NCI-H2081 treated with DMSO at 0.1 percent for 48 hours (cell line): ENCODE measurements at places on chromosomes 6 and 20.

DNA sequence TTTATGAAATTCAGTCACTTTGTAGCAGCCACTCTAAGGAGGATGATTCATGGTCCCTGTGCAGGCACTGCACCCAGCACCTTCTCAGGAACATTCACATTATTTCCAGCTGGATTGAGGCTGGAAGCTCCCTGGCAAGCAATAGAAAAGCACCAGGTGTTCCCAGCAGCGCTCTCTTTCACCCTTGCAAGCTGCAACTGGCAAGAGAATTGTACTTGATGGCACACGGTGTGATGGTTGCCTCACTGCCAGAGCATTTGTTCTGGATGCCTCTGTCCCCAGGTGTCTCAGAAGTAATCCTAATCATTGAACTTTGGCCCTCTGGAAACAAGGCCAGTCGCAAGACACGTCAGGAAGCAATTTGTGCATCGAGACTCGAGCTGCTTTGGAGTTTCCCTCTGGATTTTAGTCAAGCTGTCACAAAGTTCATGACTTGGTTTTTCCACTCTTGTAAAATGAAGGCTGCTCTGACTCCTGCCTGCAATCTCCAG lies 24.9 kb upstream of the PHACTR2 start:
- DNase-seq = no peak

DNA sequence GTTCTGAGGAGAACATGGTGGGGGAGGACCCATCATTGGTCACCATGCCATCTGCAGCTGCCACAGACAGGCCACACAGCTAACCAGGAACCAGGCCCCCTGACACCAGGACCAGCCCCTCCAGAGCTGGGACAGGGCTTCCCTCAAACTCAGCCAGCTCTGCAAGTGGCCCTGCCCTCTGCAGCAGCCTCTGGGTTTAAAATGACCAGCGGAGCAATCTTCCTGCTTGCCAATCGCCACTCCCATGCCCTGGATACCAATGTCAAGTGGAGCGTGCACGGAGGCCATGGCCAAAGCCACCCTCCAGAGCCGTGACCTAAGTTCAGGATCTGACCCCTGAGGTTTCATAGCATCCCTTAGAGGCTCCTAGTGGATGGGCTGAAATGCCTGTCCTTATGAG lies 199.4 kb downstream of the SYNDIG1 start:
- no peak for DNase-seq

- no peak for DNase-seq
Observed at GRCh38 chr6:11806561-11807317, 28.1 kb upstream of the ADTRP start.

DNA sequence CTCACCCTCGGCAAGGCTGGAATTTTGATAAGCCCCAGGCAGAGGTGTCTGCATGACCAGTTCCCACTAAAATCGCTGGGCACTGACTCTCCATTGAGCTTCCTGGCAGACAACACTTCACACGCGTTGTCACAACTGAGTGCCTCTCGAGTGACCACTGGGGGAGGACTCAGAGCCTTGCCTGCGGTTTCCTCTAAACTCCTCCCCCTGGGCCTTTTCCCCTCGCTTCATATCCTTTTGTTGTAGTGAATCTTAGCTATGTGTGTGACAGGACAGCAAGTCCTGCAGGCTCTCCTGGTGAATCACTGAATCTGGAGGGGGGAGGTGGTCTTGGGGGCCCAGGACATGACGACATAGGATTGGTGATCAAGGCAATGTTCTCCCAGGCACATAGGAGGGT lies 670.8 kb downstream of the PRKN start:
- DNase-seq = no peak

DNA sequence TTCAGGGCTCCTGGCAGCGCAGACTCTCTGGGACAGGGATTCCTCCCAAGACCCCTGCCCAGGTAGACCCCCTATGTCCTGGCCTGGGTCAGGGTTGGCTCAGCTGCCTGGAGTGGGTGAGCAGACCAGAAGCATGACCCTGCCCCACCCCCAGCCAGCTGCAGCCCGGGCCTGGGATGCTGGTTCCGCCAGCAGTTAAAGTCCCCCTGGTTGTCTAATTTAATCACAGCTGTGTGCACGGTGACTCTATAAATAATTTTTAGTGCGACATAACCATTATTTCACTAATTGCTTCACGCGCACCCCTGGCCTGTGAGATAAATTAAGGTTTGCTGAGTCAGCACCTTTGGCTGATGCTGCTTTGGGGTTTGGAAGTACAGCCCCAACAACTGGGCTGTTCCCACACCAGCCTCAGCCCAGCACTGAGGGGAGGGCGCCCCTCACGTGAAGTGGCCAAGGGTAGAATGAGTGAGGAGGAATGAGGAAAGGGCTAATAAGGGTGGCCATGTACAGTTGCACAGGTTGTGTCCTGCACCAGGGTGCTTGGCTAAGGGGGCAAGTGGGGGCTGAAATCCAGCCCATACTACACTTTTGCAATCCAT lies 26.1 kb upstream of the CDH22 start:
- DNase-seq = no peak

DNA sequence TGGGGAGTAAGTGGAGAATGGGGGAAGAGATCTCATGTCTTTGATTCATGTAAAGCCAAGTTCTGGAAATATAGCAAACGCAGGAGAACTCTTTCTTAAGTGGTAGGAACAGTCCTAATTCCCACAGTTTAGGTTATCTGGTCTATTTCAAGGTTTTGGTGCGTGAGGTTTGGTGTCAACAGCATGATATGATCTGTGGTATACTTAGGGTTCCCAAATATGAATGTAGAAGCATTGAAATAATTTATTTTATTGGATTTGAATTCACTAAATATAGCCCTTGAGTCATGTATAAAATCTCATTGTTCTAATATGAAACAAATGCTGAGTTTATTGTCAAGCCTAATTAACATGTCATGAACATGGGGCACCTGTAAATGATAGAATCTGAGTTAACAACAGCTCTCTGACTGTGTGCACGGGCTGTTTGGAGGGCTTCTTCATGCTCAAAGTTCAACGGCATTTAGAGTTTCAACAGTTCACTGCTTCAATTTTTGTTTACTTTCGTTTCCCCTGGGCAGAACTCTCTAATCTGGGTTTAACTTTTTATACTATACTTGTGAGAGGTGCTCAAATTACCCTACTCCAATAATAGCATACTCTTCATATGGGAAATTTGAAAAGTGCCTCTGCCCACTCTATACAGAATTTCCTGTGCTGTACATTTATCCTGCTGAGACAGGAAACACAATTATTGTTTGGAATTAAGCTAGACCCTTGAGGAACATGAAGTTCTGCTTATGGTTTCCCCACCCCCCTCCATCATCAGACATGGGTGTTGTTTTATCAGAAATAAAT lies 236.3 kb upstream of the ZNF217 start:
- DNase-seq = no peak

GRCh38 chr6:154448448-154449096 lies 61.9 kb downstream of the CNKSR3 start:
- DNase-seq = no peak

DNA sequence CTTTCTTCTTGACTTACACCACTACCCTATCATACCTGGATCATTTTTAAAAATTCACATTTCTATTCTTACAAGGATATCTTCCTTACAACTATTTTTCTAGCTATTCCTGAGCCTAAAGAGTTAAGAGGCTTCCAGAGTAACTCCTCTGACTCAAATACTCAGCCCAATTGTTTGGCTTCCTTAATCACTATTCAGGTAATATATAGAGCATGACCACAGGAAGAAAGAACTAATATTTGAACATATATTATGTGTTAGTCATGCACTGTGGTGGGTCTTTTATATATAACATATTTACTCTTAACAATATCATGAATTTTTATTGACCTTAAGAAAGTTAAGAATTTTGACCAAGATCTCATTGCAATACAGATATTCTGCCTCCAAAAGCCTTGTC lies 42.0 kb upstream of the ID4 start:
- DNase-seq = no peak

- DNase-seq = no peak
Observed at GRCh38 chr6:155432293-155432692, 23.3 kb downstream of the NOX3 start.

DNA sequence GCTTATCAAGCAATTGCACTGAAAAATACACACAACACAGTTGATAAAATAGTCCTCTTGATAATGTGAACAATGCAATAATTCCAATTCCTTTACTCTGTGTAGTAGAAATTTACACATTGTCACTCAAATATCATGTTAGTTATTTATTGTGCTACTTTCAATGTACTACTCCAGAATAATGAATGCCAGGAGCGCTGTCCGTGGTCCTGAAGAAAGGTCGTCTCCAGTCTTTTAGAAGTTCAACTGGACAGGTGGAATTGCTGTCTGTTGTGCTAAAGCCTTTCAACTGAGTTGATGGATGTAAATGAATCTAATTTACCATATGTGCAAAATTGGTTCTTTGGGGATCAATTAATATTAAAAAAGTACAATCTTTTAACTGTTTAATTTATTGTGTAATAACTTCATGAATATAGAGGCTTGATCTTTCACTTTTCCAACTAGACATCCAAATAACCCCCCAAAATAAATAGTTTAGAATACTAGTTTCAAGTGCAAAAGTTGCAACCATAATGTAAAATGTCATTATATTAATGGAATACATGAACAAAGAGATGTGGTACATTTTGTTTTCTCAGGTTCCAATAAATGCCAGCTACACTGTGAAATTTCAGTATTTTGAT lies 3.2 kb downstream of the GRIK2 start:
- no peak for DNase-seq

- DNase-seq = no peak
Observed at GRCh38 chr20:53828088-53828681, 234.5 kb upstream of the ZNF217 start.

- DNase-seq = peak; percentile 50
Observed at GRCh38 chr20:2873010-2873746, at the start of gene PTPRA. Gene PTPRA (plus strand): TSS chr20:2873481. CDS start chr20:2964278, 90,797 bp downstream.

GRCh38 chr6:17144016-17144415 lies 42.2 kb downstream of the STMND1 start:
- DNase-seq = no peak

DNA sequence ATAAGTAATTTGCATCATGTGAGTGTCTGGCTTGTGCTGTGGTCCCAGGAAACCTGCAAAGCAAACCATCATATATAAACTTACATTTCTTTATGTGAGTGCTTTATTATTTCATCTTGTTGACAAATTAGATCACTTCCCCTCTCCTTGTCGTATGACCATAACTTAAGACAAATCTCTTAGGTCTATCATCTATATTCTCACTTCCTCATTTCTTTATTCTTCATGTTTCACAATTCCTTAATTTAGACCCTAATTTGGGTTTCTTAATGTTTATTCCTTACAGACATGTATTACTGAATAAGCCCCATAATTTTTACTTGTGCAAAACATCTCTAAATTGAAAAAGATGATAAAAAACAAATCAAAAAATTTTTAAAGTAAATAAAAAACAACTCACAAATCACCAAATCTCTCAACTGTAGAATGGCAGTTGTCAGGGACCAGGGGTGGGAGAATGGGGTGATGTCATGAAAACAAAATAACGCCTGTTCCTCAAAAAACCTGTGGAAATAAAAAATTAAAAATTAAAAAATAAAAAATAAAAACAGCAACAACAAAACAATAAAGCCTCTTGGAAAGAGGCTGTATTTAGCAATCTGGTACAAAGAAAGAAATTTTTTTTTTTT lies 49.5 kb upstream of the FBXO30 start:
- no peak for DNase-seq

- no peak for DNase-seq
Observed at GRCh38 chr6:76420094-76420493, 347.6 kb upstream of the IMPG1 start.

DNA sequence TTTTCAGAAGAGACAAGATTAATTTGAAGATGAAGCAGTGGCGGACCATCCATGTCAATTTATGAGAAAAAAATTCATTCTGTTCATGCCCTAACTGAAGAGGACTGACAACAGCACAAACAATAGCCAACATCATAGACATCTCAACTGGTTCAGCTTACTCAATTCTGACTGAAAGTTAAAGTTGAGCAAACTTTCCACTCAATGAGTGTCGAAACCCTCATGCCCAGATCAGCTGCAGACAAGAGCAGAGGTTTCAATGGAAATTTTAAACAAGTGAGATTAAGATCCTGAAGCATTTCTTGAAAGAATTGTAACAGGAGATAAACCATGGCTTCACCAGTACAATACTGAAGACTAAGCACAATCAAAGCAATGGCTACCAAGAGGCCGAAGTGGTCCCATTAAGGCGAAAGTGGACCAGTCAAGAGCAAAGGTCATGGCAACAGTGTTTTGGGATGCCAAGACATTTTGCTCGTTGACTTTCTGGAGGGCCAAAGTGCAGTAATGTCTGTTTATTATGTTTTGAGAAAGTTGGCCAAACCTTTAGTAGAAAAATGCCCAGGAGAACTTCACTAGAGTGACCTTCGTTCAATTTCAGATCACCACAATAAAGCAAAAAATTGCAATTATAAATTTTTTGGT lies 6.1 kb upstream of the SFT2D1 start:
- no peak for DNase-seq

- no peak for DNase-seq
Observed at GRCh38 chr20:59062081-59062480, 19.5 kb upstream of the PRELID3B start.

GRCh38 chr6:93104195-93104817 lies 315.1 kb downstream of the EPHA7 start:
- DNase-seq = no peak

DNA sequence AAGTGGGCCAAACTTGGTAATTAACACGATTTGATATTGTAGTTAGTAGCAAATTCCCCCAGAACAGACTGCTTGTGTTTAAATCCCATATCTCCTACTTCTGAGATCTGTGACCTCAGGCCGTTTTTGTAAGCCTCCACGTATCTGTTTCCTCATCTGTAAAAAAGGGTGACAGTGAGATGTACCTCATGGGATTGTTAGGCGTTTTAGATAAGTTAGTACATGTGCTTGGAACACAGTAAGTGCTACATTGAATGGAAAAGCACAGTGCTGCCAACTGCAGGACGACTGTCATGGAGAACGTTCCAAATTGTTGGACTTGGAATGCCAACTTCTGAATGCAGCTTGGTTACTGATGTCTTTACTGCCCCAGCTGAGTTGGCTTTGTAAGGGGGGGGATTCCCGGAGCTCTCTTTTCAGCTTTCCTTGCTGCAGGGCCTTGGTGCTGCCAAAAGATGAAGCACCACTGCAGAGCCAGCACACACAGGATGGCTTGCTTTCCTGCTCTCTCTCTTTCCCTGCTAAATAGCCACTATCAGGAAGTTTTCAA lies 108.6 kb downstream of the OPN5 start:
- no peak for DNase-seq

DNA sequence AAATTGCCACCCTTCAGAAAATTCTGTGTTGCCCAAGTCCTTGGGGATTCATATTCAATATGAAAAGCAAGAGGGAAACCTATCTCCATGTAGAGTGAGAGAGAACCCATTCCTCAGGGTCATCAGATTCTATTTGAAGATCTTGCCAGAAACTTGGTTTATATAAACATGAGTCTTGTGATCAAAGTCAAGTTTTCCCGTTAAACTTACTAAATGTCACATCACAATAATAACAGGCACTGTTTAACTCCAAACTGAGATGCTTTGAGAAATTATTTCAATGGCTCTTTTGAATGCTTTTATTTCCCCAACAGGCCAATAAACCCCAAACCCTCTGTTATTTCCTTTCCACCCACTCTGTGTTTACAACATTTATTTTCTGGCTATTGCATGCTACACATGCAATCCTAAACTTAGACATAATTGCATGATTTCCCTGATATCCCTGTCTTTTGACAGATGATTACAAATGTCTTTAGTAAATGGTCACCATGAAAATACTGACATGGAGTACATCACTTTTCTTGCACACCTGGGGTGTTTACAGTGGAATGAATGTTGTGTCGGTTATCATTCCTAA lies 31.1 kb upstream of the SSTR4 start:
- no peak for DNase-seq
